IMR-90 (cell line): ENCODE measurements at places on chromosomes 16 and 17. TPM values are rescaled to one million over a fixed set of nuclear protein-coding genes. Genes with fewer than 3 reads are reported as not detected.
A peak's percentile ranks its signal among the peaks of the same experiment; 100 is the strongest.

C17orf50 gene
- polyA plus RNA-seq: not detected in 2 replicates

DNA sequence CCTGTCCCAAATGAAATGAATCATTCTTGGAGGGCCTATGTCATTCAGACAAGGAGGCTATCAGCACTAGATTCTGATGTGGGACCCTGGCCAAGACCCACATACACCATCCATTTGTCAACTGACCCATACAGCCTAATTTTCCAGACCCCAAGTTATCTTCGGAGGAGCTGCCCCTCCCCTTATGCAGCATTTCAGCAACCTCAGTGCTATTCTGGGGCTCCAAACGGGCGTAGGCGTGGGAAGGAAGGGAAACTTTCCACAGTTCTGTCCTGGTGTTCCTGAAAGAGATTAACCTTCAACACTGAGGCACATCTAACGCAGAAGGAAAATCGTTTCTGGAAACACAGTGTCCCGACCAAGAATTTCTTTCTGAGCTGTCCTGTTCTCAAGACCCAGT is 86.7 kb downstream of the MYH11 start:
- DNase-seq: no peak

DNA sequence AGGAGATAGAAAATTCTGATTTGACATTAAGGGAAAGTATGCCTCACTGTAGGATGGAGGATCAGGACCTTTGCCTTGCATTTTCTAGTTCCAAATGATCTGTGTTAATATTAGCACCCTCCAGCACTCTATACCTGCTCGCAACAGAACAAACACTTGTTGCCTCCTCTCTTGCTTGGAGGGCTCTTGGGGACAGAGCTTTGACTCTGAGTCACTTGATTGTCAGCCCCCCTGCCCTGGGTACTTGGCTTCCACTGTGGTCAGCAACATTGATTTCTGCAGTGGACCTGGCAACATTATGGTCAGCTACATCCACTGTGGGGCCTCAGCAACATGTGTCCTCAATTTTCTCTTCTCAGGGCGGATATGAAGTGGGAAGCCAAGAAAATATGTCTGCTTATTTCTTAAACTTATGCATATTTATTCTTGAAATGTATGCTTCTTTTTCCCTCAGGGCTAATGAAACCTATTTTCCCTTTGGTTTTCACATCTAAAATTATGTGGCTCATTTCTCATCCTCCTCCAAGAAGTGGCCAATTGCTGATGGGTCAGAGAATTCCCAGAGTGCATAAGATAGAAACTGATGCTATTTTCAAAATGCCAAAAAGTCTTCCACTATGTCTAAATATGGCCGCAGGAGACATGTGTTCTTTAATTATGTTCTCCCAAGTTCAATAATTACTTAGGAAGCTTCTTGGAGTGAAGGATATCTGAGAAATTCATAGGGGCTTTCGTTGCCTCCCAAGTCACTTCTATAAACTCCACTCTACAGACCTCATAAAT is 94.6 kb upstream of the SMIM36 start:
- DNase-seq: no peak

GPRC5B gene
- 6.8 and 8.5 TPM in 2 replicates for polyA plus RNA-seq

RGS11 gene
- 0.48 and 0.49 TPM in 2 replicates for polyA plus RNA-seq

DNA sequence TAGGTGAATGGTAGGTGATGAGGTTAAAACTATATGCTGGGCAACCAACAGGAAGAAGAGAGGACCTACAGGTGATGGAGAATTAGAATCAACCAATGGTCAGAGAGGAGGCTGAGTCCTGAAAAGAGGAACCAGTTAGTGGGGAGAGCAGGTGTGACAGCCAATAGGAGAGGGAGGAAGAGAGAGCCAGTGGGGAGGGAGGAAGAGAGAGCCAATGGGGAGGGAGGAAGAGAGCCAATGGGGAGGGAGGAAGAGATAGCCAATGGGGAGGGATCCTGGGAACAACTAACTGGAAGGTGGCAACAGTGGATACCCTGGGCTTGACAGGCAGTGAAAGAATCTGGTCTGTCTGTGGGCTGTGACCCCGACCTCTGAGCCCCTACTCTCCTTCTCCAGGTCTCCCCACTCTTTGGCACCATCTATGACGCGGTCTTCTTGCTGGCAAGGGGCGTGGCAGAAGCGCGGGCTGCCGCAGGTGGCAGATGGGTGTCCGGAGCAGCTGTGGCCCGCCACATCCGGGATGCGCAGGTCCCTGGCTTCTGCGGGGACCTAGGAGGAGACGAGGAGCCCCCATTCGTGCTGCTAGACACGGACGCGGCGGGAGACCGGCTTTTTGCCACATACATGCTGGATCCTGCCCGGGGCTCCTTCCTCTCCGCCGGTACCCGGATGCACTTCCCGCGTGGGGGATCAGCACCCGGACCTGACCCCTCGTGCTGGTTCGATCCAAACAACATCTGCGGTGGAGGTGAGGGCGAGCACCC is 3.7 kb downstream of the GUCY2D start:
- no peak for DNase-seq

MYH1 gene
- not detected in 2 replicates for polyA plus RNA-seq

- DNase-seq: peak; percentile 79
These were observed 330.0 kb upstream of the PMFBP1 start for GRCh38 chr16:72501739-72502593.

SLC35G6 gene
- polyA plus RNA-seq: not detected in 2 replicates

- DNase-seq: no peak
These were observed 17.6 kb upstream of the NOL11 start for GRCh38 chr17:67700037-67700724.
